ENCODE measurements at places on chromosomes 13 and 19. TPM values are rescaled to one million over a fixed set of nuclear protein-coding genes. Genes with fewer than 3 reads are reported as not detected.

DNA sequence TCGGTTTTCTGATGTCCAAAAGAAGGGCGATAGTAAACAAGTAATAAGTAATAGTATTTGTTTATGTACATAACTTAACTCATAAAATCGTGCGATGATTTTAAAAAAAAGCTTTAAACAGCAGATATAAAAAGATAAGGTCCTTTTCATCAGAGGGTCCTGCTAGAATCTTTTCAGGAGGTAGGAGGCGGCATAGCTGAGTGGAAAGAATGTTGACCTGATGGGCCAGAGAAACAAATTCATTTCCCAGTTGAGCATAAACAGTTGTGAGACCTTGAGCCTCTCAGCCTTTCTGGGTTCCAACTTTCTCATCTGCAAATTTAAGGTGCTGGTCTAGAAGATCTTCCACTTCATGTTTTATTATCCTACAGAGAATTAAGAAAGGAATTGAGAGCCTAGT lies 173.5 kb downstream of the LACC1 start:
- no peak for DNase-seq

DNA sequence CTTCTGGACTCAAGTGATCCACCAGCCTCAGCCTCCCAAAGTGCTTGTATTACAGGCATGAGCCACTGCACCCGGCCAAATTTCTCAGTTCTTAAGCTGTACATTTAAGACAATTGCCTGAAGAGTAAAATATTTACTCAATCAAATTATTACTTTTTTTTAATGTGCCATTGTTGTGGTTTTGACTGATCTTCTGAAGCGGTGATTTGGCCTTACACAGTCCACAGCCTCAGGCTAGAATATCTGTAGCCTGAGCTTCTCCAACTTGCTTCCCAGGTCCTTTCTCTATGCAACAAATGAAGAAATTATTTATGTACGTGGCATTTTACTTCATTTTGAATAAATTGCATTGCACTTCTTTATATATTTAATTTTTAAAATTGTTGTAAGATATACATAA lies 281.3 kb downstream of the KLF5 start:
- no peak for DNase-seq

GRCh38 chr19:17681505-17682125 lies 6.5 kb downstream of the UNC13A start:
- no peak for DNase-seq

- DNase-seq, result no peak
Observed at GRCh38 chr19:34499155-34499834, 17.7 kb downstream of the WTIP start.

ADGRE1 gene
- polyA plus RNA-seq, result 0.11 TPM

GRCh38 chr13:31982124-31982523 lies 49.5 kb upstream of the FRY start:
- no peak for DNase-seq
